SW 1271 (cell line): ENCODE measurements at places on chromosomes 13 and 19.

DNA sequence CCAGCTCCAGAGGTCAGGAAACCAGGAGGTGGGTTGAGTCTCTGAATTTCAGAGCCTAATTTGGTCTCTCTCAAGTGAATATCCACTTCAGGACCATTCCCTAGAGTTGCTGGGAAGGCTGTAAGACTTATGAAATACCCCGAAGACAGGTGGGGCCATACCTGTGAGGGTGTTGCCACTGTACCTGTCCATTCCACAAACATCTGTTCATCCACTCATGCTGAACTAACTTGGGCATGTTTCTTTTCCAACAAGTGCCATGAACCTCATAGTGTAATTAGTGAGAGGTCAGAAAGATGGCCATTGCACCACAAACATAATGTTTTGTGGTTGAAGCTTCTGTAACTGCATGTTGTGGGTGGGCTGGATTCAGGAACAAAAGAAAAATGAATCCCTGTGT, 7.8 kb downstream of the ILF3 start:
- no peak for DNase-seq

DNA sequence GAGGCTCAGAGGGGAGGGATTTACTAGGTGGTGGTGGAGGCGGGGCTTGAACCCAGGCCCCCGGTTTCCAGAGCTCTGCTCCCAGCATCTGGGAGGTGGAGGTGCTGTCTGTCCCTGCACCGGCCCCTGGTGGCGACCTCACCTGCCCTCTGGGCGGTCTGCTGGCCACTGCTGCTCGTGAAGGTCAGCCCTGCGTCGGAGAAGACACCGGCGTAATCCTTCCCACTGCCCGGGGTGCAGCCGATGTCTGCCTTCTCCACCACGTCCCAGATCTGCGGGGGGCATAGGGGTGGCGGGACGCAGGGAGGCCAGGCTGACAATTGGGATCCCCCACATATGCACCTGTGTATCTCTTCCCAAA, 12.8 kb downstream of the C3 start:
- no peak for DNase-seq

DNA sequence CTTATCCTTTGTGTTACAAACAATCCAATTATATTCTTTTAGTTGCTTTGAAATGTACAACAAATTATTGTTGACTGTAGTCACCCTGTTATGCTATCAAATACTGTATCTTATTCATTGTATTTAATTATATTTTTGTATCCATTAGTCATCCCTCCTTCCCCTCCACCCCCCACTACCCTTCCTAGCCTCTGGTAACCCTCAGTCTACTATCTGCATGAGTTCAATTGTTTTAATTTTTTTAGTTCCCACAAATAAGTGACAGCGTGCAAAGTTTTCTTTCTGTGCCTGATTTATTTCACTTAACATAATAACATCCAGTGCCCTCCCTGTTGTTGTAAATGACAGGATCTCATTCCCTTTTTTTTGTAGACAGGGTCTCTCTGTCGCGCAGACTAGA, 4.5 kb downstream of the SAE1 start:
- DNase-seq = no peak

DNA sequence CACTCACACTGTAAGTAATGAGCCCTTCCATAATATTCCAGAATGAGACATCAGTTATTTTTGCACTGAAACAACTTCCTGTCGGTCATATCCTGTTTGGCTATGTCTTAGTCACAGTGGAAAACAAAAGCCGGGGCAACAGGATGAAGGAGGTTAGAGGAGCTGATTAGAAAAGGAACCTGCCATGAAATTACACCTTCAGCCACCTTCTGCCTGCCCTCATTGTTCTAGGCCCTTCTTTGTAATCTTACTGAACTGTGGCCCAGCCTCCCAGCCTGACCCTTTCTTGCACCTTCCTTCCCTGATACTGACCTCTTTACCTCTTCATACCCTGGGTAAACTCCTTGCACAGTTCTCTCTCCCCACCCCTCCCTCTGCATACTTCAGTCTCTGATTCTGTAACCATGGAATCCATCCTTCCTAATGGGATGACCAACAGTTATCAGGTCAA, 67.3 kb downstream of the DOCK9 start:
- DNase-seq = peak; percentile 95

DNA sequence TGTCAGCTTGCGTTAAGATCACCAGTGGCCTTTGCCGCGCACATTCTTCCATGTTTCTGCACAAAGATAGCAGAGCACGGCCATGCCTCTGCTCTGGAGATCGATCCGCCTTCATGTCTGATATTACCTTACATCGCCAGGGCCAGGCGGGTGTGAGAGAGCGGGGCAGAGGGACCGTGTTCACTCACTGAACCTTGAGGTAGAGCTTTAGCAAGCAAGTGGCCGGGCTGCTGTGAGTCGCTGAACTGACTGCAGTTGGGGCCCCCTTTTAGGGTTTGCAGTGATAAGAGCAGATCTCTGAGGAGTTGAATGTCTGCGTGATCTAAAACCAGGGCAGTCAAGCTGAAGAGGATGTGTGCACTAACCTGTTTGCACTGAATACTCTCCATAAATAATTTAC, 275.4 kb upstream of the OBI1 start:
- no peak for DNase-seq

DNA sequence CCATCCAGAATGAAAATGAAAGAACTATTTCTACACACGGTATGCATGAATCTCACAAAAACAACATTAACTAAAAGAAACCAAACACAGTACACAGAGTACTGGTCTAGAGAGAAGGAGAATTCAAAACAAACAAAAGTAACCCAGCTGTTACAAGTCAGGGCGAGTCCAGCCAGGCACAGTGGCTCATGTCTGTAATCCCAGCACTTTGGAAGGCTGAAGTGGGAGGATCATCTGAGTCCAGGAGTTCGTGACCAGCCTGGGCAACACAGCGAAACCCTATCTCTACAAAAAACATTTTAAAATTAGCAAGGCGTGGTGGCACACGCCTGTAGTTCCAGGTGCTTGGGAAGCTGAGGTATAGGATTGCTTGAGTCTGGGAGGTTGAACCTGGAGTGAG, 1.7 kb upstream of the PSMC4 start:
- no peak for DNase-seq
